Activated gamma-delta T cell (primary cell): ENCODE measurements at places on chromosomes 4 and X.

GRCh38 chr4:125280892-125281403 is 33.8 kb upstream of the FAT4 start:
- DNase-seq, result peak; percentile 8

GRCh38 chr4:184168406-184169019 is 49.2 kb downstream of the ENPP6 start:
- DNase-seq, result peak; percentile 8

DNA sequence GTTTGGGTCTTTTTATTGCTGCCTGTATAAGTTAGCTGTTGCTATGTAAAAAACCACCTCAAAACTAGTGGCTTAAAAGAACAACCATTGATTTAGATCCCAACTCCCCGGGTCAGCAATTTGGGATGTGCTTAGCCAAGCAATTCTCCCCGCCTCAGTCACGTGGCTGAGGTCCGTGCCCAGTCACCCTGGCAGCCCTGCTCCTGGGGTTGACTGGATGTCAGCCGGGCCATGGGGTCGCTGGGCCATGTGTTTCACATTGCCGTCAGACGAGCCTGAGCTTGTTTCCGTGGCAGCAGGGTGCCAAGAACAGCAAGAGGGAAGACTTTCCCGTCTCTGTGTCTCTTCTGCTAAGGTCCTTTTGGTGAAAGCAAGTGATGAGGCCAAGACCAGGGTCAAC is 345.7 kb upstream of the FAT1 start:
- DNase-seq, result no peak

- DNase-seq, result no peak
Measured at GRCh38 chr4:73704314-73705055, 35.9 kb upstream of the CXCL8 start.

GRCh38 chr4:83830138-83830888 is 294.4 kb downstream of the GPAT3 start:
- no peak for DNase-seq

DNA sequence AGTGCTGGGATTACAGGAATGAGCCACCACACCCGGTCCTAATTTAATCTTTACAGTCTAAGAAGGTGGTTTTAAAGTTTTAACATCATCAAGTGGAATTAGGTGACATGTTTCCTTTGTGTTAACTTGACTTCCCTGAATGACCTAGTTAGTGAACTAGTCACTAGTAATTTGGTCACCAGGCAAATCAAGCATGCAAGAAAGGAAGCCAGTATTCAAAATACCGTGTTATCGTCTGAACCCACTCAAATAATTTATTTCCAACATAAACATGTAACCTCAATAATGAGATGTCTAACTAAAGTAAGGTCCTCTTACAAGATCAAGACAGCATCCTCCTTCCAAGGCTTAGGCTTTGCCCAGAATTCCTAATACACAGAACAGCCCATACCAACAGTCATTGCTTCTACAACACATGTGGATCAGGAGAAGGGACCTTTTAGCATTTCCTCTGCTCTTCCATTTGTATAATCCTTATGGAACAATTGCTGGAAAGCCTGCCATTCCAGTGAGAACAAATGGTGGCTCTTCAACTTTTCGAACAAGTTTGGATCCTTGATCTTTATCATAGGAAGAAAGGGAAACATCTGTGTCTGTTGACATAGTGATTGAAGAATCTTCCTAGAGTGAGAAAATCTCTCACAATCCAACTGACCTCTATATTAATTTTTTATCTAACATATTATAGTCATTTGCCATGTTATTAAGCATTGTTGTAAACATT is 97.2 kb downstream of the ANXA3 start:
- no peak for DNase-seq

DNA sequence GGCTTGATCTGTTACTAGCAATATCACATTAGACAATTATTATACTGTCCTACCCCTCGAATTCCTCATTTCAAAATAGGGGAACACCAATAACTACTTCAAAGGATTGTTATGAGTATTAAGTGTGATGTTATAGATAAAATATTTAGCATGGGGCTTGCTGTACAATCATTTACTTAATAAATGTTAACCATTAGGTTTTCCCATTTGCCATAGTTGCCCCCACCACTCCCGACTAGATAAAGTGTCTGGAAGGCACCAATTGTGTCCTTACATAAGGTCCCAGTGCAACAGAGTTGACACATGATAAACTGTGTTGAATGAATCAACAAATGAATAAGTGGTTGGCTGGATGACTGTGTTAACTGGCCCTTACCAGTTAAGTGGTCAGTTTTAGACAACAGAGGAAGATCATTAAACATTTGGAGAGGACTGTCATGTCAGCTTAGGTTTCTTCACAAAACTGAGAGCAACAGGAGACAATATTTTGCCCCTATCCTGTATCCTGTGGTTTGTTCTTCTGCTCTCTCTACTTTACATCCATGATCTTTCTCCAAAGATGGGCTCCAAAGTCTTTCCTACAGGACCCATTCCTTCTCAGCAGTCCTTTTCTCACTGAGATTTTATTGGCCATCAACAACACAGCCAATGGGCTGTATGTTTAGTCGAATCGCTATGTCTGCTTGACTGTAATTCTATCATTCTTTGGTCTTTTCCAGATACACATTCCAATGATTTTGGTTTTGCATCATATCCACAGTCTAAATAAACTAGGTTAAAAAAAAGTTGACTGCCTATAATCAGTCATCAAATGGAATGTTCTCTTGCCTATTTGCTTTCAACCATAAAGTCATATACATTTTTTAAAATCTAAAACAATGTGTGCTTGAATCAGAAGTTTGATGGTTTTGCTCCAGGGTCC is 74.4 kb downstream of the RNF150 start:
- DNase-seq, result no peak

GRCh38 chr4:82284475-82284857 is 89.3 kb downstream of the HNRNPD start:
- no peak for DNase-seq

DNA sequence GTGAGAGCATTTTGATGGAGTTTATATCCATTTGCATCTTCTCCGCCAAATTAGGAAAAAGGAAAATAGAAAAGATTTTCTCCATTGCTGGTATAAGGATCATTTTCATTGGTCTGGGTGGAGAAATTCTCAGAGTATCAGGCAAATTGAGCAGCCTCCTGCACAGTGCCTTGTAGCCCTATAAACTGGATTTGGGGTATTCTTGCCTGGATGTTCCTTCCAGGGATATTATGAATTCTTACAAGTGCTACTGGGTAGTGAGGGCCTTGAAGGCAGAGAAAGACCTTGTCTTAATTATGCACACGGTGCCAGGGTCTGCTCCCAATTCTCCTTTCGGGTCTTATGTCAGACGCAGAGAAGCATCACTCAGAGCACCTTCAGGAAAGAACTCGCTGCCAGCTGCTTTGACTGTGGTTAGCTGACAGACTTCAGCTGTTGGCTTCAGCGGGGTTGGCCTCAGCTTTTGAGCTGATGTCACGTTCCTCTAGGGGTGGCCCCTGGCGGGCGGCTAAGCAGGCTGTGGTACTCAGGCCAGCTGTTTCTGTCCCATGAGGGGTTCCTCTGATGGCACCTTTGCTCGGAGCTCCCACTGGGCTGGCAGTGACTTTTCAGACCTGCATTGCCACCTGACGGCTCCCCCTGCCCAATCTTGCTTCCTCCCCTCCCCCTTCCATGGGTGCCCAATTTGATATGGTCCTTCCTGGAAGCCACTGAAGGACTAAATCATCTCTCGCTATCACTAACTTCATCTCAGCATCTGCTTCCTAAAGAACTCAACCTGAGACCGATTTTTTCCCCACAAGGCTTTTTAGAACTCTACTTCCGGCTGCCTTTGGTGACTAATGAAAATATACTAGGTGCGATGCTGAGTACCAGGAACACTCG is 519.5 kb downstream of the BCOR start:
- no peak for DNase-seq

- no peak for DNase-seq
Measured at GRCh38 chr4:139773560-139774318, 108.1 kb downstream of the MGST2 start.

- no peak for DNase-seq
Measured at GRCh38 chr4:87109121-87109520, 111.3 kb downstream of the KLHL8 start.

- DNase-seq, result no peak
Measured at GRCh38 chr4:181566490-181566889, 676.7 kb upstream of the TENM3 start.

DNA sequence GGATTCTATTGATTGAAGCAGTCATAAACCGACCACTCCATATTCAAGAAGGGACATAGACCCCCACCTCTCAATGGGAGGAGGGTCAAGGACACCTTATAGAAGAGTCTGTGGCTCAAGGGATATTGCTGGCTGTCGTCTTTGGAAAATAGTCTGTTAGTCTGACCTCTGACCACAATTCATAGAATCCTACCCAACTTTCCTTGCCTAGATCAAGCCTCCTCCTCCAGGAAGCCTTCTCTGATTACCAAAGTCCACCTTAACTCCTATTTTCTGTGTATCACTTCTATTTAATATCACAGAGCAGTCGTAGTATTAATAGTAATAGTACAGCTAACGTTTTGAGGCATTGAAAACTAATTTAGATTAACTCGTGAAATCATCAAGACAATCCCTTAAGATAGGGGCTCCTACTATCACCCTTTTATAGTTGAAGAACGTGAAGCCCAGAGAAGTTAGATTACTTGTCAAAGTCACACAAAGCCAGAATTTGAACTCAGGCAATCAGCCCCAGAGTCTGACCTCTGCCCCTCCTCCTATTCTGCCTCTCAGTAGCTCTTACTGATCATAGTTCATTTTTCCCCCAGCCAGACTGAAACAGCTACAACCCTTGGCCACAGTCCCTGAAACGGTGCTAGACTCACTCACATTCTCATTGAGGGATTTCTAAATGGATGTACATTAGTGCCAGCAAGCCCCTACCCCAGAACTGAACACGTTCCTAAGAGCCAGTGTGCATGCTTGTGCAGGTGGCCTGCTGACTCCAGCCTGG is 636.6 kb downstream of the MID1IP1 start:
- no peak for DNase-seq
